Amygdala (tissue), 56 donors: ENCODE measurements at places on chromosomes 3 and 15.

DNA sequence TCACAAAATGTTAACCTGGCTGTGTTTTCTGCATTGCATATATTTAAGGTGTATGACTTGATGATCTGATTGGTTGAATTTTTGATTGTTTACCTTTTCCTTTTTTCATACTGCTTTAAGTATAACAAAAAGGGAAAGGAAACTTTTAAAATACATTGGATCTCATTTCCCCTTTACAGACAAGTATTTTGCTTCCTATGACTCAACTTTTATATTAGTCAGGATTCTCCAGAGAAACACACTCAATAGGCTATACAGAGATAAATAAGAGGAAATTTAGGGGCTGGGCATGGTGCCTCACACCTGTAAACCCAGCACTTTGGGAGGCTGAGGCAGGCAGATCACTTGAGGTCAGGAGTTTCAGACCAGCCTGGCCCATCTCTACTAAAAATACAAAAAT, 205.8 kb downstream of the TJP1 start:
- DNase-seq = no peak

DNA sequence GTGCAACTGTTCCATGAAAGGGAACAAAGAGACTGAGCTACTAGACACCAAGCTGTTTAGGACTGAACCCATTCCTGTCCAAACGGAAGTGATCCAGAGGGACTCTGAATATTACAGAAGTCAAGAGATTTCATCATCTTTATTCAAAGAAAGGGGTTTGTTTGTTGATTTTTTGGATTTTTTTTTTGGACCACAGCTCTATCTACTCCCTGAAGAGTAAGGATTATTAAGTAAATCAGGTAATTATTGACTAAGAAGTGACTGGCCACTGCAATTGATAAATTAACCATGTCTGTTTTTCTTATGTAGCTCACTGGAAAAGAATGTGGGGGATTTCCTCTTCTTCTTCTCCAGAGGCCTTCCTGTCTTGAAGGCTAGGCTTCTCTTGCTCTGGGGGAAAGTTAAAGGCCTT, 146.6 kb upstream of the TPM1 start:
- DNase-seq = no peak

- no peak for DNase-seq
These were observed 41.7 kb upstream of the ZBTB38 start for GRCh38 chr3:141326626-141327025.

DNA sequence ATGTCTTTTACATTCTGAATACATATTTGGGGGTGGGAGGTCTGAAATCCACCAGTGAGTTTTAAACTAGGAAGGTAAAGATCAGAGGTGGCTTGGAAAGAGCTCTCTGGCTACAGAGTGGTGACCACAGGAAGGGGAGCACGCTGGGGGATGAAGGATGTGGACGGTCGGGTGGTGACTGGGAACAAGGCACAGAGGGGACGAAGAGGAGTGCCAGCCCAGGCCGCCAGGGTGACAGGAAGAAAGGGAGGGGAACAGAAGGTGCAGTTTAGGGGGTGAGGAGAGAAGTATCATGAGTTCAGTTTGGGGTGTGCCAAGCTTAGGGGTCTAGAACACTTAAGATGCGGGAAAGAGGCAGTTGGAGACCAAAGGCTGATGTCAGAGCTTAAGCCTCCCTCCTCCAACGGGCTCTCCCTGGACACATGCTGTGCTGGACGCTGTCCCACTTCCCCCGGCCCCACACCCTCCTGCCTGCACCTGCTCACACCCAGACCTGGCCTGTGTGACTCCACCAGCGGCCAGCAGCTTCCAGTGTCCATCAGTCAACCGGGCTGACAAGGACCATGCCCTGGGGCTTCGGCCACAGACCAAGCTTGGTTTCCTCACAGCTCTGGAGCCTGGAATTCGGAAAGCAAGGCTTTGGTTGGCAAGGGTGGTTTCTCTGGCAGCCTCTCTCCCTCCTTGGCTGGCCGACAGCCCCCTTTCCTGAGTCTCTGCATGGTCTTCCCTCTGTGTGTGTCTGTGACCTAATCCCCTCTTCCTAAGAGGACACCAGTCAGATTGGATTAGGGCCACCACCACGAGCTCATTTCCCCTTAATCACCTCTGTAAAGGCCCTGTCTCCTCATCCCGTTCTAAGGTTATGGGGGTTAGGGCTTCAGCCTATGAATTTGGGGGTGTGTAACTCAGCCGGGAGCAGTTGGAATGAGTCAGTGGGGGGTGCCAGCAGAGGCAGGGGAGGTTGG, 120.4 kb upstream of the IQSEC1 start:
- no peak for DNase-seq

DNA sequence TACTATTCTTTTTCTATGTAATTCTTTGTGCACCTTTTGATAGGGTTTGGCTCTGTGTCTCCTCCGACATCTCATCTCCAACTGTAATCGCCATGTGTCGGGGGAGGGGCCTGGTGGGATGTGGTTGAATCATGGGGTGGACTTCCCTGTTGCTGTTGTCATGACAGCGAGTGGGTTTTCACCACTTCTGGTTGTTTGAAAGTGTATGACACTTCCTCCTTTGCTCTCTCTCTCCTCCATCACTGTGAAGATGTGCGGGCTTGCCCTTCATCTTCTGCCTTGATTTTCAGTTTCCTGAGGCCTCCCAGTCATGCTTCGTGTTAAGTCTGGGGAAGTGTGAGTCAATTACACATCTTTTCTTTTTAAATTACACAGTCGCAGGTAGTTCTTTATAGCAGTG, 225.8 kb upstream of the DPPA4 start:
- no peak for DNase-seq

- no peak for DNase-seq
These were observed 4.5 kb downstream of the ARL8B start for GRCh38 chr3:5126586-5126985.

DNA sequence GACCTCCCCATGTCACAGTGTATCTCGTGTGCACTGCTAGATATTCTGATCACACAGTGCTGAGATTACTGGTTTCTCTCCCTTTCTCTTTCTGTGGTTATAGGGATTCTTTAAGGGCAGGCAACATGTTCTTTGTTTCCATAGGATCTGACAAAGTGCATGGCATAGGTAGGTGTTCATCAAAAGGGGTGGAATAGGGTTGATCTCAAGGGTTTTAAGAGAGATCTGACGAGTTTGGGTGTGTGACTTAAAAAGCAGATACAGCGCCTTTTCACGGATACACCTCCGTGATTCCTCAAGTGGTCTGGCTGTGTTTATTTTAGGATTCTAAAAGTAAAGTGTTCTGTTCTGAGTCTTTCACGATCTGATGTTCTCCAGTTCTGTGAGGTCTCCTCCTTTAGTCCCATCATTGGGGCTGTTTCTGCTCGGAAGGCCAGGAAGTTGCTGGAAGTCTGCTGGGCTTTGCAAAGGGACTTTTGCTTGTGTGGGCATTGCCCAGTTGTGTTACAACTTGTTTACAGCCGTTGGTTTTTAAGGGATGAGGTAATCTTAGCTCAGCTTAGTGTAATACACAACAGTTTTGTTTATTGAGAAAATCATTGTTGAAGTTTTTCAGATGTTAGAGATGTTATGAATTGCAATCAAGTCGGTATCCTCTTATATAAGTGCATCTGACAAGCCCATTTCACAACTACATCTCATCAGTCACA, 34.8 kb downstream of the IGF1R start:
- DNase-seq = no peak

GRCh38 chr3:46089237-46090011, 62.1 kb upstream of the XCR1 start:
- DNase-seq = peak; percentile 17
